ENCODE measurements at places on chromosomes 2 and 18.

- no peak for DNase-seq
Measured at GRCh38 chr2:164560902-164561301, 60.4 kb downstream of the GRB14 start.

DNA sequence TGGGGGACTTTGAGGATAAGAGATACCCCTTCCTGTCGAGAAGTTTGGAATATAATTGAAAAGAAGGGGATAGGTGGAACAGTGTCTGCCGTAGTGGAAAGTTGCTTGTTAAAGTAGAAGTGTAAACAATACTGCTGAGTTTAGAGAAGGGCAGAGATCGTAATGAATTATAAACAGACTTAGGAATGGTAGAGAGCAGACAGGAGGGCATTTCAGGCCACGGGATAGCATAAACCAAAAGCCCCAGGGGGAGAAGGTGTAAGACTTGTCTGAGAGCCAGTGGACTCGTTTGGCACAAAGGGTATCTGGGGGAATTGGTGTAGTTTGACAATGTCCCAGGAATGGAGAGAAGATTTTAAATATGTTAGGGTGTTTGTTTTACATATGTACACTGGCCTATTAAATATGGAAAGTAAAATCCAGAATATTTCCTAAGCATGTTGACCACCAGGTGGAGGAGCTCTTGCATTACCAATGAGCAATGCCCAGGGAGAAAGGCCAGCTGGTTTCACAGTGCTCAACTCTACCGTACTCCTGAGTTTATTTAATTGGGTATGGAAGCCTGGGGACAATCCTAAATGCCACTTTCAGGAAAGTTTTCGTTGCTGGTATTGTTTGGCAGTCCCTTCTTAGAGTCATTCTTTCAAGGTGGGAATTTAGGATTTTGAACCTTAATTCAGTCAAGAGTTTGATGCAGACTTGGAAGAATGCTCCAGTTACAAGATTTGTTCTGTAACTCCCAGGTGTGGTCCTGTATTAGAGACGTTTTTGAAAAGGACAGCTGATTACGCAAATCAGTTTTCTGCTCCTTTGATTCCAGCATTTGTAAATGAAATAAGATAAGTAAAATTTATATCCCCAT lies 7.5 kb downstream of the COPS8 start:
- no peak for DNase-seq

DNA sequence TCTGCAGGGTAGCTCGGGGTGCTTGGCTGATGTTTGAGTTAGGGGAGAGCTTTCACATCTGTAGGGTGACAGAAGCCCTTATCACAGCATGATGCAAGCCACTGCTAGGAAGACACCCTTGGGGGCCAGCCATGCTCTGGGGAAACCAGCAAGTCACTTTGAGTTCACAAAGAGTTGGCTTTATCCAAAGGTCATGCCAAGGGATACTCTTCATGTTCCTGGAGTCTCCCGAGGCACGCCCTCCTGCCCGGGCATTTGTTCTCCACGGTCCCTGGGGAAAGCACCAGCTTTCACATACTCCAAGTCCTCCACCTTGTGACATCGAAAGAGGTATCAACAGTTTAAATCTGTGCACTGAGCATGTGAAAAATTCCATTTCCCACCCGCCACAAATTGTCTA lies 227.7 kb downstream of the VAPA start:
- no peak for DNase-seq

DNA sequence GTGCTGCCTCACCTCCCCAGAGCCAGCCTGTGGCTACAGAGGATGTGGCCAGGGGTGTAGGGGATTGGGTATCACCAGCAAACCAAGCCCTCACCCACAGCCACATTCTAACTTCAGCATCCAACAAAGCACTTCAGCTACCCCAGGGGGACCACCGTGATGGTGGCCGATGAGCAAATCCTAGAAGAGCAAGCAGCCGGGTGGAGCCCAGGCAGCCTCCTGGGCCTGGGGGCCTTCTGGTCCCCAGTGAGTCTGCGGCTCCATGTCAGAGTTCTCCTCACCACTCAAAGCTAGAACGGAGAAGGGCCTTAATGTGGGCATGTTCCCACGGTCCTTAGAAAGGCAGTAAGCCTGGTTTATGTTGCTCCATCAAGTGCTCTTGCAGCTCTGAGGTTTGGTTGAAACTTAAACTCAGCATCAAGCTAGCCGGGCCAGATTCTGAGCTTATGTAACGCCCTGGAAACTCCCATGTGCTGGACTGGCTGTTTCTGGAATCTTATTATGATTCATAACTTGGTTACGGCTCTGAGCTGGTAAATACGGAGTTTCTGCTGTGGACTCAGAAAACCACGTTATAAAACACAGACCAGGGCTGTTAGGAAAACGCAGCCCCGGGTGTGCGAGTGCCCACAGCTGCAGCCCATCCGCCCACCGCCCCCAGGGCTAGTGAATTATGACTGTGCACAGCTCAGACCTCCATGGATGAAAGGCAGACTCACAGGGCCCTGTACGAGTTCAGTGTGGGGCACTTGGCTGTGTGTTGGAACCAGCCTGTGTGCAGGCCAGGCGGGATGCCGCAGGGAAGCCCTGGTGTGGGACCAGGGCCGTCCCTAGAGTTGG lies 99.8 kb downstream of the SEPTIN10 start:
- peak; percentile 81 for DNase-seq

- DNase-seq = no peak
Measured at GRCh38 chr18:9019135-9019534, 83.4 kb upstream of the NDUFV2 start.

GRCh38 chr2:70896765-70897202 lies 38.9 kb upstream of the ATP6V1B1 start:
- DNase-seq = no peak

DNA sequence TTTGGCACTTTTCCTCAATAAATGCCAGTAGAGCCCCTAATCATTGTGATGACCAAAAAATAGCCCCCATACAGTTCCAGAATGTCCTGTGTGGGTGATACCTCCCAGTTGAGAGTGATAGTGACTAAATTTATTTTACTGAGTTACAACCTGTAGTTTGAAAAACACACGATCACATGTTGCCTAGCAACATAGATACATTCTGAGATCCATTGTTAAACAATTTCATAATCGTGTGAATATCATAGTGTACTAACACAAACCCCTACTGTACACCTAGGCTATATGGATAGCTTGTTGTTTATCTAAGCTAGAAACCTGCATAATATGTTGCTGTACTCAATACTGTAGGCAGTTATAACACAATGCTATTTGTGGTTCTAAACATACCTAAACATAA lies 30.6 kb downstream of the KCMF1 start:
- no peak for DNase-seq

GRCh38 chr2:169141713-169142352 lies 72.5 kb downstream of the DHRS9 start:
- peak; percentile 20 for DNase-seq

GRCh38 chr2:187447336-187447735 lies 716 bp downstream of the CALCRL start:
- no peak for DNase-seq

DNA sequence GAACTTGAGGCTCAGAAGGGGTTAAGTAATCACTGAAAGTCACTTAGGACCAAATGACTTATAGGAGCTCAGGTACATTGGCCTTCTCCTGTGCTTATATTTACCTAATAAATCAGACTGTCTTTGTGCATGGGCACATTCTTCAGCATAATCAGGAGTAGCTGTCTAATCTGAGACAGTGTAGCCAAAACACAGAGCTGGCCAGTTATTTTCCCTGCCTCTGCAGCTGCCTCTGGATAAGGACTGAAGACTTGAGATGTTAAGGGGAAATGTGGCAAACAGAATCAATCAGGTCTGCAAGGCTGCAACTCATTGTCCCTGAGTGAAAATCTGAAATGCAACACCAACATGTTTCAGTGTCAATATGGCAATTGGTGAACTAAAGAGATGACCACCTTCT lies 1.5 kb downstream of the FSHR start:
- DNase-seq = no peak

DNA sequence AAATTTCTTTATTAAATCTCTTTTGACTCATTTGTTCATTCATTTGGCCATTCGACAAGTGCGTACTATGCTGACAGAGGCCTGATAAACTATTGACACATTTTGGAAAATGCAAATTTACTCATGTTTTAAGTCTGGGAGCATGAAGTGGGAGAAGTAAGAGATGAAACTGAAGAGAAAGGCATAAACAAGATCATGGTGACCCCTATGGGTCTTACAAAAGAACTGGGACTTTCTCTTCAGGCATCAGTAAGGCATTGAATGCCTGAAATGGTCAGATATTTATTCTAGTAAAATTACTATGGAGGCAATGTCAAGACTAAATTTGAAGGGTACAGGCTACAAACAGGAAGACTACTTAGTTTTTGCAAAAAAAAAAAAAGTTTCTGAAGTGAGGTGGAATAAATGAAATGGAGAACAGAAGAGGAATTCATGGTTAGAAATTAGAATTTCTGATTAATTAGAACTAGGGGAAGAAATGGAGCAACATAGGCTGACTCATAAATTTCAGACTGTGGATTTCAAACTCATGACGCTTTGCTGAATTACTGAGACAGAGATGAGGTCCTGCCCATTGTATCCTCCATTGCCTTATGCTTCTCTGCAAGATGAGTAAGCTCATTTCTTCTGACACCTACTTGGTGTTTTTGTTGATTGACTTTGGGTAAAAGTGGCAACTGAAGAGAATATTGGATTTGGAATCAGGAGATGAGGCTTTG lies 32.7 kb downstream of the VSNL1 start:
- DNase-seq = no peak

DNA sequence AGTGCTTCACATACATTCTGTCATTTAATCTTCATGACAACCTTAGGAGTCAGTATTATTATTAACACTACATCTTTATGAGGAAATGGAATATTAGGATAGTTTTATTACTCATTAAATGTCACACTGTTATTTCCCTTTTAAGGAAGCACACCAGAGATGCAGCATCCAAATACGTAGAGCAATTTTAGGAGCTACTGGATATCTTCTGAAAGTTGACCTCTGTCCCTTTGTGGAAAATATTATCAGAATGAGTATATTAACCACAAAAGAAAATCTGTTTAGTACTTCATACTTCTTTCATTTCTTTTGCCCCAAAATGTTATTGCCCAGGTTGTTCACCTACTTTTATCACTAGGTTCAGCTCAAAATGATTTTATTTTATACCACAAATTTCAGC lies 72.9 kb upstream of the APCDD1 start:
- no peak for DNase-seq

DNA sequence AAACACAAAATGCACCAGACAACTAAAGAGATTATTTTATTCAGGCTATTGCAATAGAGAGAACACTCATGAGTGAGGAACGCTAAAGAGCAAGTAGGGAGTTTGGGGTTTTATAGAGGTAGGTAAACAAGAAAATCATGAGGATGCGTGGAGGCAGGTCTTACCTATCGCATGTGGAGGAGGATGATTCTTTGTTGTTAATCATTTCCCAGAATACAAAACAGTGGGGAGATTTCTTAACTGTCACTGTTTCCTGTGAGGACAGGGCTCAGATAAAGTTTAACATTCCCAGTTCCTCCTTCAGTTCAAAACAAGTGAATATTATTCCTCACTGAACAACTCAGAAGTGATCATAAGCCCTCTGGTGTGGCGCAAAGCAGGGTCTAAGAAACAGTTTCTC lies 156.1 kb upstream of the MGAT5 start:
- DNase-seq = no peak

DNA sequence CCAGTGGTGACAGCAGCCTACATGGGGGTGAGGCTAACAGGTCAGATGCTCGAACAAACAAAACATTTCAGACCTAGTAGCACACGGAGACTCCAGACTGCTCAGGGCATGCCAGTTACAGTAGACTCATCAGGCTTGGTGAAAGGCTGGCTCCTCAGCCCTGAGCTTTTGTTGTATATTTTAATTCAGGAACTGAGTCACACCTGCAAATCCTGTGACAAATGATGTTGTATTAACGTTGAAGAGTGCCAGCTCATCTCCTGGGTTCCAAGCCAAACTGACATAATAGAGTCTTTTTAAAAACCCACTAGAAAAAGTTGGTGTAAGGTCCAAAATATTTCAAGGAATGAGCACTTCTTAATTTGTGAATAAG lies 65.3 kb downstream of the C1D start:
- no peak for DNase-seq

DNA sequence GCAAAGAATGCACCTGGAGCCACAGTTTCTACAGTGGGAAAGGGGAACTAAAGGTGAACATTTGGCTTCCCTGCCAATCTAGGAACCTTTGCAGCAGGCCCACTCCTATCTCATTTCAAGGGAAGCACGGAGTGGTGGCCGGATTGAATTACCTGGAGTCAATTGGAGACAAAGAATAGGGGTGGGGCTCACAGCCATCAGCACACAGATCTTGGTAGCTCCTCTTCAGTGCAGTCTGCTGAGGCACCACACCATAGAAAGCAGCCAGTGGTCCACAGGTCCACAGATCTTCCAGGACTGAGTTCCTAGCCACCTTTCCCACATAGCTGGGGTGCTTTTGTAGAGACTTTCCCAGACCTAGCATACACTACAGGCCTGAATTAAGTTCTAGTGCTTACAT lies 43.5 kb upstream of the NXPH2 start:
- DNase-seq = no peak

DNA sequence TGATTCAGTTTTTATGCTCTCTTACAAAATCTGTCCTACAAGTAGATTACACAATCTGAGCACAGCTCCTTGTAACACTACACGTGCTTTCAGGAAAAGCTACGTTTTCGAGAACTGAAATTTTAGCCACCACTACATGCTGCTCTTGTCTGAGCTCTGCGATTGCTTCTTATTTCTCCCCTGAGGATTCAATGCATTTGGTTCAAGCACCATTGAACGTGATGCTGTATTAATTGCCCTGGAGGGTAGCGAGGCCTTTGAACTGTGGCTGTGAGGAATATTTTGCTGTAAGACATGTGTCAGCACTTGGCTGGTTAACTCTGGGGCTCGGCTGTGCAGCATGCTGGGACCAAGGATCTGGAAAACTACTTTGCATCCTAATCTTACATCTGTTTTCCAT lies 405.8 kb downstream of the EPHA4 start:
- peak; percentile 56 for DNase-seq

- no peak for DNase-seq
Measured at GRCh38 chr2:20143263-20143662, 81.7 kb downstream of the SDC1 start.

GRCh38 chr2:96256611-96257113 lies 9.1 kb downstream of the TMEM127 start:
- DNase-seq = no peak

- DNase-seq = no peak
Measured at GRCh38 chr2:77578354-77578753, 56.2 kb upstream of the LRRTM4 start.

DNA sequence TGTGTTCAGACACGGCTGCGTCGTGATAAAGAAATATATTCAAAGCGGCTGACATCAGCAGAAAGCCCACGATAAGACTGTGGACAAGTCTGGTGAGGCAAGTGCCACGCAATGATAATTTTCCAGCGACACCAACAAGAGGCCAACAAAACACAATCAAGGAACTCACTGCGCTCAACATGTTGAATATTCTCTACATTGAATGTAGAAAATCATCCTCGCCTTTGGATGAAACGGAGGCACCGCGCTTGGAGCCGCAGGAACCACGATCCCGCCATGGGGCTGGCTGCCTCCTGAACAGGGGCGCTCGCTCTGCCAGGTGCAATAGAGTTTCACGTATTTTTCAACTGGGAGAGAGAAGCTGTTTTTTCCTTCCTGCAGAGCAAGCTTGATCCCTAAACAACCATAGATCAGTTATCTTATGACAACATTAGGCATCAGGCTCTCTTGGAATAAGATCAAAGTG lies 220.3 kb downstream of the ATAD2B start:
- DNase-seq = no peak

- DNase-seq = no peak
Measured at GRCh38 chr2:151260573-151261230, 961 bp downstream of the RBM43 start.

GRCh38 chr18:5542515-5543035 lies 1.2 kb downstream of the EPB41L3 start:
- no peak for DNase-seq

Measured in fibroblast of skin of left quadriceps (primary cell).